Activated CD8-positive, alpha-beta memory T cell treated with anti-CD3 and anti-CD28 coated beads, Interleukin-2, amount 10 ng/mL, durations not matched to agents 7 days and 5 days (primary cell): ENCODE measurements at places on chromosomes 16 and 17. TPM values are rescaled to one million over a fixed set of nuclear protein-coding genes. Genes with fewer than 3 reads are reported as not detected.

DNA sequence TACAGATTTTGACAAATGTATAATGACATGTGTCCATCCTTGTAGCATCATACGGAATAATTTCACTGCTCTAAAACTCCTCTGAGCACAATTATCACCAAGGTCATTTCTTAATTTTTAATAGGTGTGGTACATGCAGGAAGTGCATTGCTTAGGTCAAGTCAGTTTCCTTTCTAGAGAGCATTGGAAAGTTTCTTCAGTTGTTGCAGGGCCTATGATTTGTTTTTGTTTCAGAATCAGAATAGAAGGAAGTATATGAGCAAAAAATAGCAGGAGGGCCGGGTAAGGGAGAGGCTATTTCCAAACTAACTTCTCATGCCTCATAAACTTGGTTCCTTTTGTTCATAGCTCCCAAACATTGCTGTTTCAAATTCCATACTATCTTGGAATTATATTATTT lies 24.0 kb upstream of the SLFN5 start:
- DNase-seq, result no peak

- DNase-seq, result no peak
Measured at GRCh38 chr16:86342161-86342834, 168.0 kb upstream of the FOXF1 start.

Gene ASGR1
- 0.35 TPM for total RNA-seq

Gene SLC12A3
- total RNA-seq, result not detected

Gene SLC2A4
- not detected for total RNA-seq

Gene CDK5R1
- 3.5 TPM for total RNA-seq

DNA sequence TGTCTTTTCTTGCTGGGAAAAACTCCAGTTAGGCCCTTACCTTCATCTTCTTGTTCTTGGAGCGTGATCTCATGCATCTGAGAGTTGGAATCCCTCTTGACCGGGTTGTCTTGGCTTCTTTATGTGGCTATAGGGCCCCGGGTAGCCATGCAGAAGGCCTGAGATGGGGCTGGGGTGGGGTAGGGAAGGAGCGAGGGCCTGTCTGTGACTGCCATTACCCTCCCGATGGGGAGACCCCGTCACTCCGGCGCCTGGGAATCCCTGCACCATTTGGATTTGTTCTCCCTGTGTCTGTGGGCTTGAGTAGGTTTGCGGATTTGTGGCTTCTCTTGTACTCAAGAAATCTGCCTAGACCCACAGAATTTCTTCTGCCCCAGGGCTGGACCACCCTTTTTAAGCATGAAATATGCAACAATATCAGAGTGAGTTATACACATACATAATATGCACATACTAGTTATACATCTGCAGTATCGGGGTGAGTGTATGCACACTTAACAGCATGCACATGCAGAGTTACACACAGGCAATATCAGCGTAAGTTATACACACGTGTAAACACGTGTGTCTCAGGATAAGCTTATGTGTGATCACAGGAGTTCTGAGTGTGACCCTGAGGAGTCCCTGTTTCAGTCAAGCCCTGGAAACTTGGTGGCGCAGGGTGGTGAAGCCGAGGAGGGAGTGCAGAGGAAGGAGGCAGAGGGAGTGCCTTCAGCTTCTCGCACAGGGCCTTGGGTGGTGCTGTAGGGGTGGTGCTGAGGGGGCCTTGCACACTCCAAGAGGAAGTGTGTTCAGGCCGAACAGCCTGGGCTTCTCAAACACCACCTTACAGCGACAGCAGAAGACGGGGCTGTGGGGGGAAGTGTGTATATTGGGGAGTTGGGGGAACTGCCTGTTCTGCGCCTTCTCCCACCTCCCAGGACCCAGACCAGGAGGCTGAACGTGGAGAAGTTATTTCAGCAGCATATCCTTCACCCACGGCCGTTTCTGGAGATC lies 18.5 kb downstream of the CCDC42 start:
- DNase-seq, result no peak

DNA sequence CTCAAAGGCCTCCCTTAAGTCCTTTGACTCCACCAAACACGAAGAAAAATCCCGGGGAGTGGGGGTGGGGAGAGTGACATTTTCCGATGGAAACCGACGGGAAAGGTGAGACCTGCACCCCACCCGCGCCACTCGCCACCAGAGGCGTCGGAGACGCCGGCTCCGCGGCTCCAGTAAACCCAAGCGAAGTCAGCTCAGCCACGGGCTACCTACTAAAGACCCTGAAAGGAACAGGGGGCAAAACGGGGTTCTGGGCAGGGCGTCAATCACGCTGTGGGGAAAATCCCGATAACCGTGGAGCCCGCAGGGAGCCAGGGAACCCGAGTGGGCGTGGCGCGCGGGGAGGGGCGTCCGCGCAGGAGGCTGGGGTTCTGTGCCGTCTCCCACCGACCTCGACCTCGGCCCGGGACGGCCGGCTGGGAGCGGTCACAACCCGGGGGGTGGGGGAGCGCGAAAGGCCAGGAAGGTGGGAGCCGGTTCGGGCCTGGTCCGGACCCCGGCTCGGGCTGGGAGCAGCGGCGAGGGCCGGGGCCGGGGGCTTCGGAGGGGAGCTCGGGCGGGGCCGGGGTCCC lies 565 bp downstream of the WDR45B start:
- DNase-seq, result peak; percentile 59

DNA sequence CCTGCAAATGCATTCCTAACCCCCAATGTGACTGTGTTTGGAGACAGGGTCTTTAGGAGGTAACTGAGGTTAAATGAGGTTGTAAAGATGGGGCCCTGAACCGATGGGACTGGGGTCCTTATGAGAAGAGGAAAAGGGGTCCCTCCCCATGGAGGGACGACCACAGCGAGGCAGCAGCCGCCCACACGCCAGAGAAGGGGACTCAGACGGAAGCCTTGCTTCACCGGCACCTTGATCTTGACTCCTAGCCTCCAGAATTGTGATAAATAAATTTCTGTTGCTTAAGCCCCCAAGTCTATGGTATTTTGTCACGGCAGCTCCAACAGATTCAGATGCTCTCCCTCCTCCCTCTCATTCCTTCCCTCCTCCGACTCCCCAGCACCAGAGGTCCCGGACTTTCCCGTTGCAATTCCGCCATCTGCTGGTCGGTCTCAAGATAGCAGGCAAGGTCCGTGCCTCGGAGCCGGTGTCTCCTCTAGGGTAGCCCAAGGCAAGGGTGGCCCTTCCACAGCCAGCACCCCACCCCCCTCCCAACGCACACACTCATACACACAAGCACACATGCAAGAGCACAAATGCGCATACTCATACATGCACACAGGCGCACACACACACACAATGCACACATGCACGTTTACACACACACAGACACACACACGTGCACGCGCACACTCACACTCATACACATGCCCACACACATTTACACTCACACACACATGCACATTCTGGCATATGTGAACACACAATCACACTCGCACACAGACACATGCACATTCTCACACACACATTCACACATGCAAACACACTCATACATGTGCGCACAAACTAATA lies 23.1 kb upstream of the C16orf78 start:
- peak; percentile 53 for DNase-seq

Gene FKBP10
- total RNA-seq, result 1.3 TPM

DNA sequence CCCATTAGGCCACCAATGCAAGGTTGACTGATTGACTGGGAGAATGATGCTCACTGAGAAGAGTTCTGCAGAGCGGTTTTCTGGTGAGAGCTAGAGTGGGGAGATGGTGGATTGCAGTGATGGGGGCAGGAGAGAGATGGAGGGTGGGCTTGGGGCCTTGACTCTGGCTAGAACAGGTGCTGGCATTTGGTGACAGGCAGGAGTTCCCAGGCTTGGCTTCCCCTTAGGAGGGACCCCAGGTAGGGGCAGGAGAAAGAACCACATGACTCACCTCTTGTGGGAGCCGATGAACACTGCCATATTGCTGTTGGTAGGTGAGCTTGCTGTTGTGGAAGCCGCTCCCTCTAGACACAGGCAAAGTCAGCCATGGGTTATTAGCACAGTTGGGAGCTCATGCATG lies 8.0 kb downstream of the CD300LB start:
- DNase-seq, result peak; percentile 22

- DNase-seq, result no peak
Measured at GRCh38 chr16:28915181-28915580, 9.9 kb downstream of the RABEP2 start.

- DNase-seq, result no peak
Measured at GRCh38 chr17:67628580-67629013, 89.1 kb upstream of the NOL11 start.

GRCh38 chr17:7248796-7249195 lies 2.7 kb downstream of the CTDNEP1 start:
- DNase-seq, result no peak

DNA sequence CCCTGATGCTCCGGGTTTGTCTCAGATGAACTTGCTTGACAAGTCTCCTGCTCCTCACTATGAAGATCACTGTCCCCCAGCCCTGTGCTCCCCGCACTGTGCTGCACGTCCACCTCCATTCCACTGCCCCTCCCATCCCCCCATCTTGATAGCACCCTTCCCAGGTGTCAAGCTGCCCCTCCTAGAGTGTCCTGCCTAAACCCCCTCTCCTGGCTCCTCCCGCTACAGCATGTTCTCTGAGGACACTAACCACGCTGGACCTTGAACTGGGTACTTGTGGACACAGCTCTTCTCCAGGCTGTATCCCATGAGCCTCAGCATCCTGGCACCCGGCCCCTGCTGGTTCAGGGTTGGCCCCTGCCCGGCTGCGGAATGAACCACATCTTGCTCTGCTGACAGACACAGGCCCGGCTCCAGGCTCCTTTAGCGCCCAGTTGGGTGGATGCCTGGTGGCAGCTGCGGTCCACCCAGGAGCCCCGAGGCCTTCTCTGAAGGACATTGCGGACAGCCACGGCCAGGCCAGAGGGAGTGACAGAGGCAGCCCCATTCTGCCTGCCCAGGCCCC lies 18.5 kb downstream of the DEXI start:
- no peak for DNase-seq

Gene CX3CL1
- not detected for total RNA-seq

DNA sequence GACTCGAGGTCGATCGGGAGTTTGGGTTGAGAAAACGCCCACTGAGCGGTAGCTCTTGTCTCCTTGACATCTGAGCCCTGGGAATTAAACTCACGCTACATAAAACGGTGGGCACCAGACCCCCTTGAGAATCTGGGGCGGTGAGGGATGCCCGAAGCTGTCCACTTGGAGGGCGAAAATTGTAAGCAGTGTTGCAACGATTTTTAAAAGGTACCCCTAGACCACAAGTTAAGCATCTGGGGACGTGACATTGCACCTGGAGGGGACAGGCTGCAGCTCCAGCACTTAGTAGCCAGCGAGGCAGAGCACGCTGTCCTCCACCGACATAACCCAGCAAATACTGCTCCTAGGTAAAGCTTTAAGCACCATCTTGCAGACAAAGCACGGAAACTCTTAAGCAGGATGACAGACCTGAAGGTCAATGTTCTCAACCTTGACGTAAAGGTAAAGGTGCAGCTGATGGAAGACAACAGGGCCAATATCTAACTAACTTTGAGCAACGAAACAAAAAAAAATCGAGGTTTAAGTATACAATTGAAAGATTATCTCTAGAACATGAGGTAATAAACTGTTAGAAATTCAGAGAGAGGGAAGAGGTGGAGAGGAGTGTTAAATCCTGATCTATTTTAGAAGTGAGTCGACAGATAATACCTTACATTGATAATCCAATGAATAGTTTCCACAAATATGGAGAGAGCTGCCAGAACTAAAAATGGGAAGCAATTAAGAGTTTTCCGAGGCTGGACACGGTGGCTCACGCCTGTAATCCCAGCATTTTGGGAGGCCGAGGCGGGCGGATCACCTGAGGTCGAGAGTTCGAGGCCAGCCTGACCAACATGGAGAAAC lies 921 bp upstream of the CDR2 start:
- DNase-seq, result no peak

GRCh38 chr16:75584108-75584507 lies 17.9 kb downstream of the GABARAPL2 start:
- DNase-seq, result no peak

GRCh38 chr16:74724820-74725549 lies 24.3 kb upstream of the MLKL start:
- DNase-seq, result no peak

DNA sequence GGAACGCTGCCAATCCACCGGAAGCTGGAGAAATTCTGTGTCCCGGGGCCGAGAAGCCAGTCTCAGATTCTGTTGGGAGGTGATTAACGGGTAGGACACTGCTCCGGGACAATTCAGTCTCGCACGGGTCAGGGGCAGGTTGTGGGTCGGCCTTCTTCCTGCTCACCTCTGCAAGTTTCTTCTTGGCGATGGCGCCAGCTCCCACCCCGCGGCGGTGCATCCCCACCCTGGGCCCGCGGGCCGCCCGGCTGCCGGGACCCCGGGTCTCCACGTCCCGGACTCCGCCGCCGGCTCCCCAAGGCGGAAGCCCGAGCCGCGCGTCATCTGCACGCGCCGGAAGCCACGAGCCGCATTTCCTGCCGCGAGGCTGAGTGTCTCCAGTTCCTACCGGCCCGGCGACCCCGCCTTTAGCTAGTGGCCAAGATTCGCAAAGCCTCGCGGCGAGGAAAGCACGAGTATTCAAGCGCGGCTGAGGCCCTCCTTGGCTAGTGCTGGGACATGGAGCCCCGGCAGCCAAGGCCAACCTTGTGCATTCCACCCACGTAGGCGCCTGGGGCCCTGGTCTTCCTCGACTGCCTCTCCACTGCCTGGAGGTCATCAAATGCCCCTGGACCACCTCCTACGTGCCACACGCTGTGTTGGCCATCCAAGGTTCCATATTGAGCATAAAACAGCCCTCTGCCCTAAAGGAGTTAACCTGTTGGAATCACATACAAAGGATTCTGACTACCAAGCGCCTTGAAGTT lies at the start of gene SNF8:
Gene SNF8, minus strand, starts transcription at position 328 of the 746 bp plus-strand sequence. Its CDS starts 108 bp downstream, at position 220.
- peak; percentile 97 for DNase-seq

Gene BICDL2
- not detected for total RNA-seq

Gene SEZ6
- total RNA-seq, result not detected

GRCh38 chr17:50858486-50859225 lies 7.5 kb downstream of the TOB1 start:
- no peak for DNase-seq

DNA sequence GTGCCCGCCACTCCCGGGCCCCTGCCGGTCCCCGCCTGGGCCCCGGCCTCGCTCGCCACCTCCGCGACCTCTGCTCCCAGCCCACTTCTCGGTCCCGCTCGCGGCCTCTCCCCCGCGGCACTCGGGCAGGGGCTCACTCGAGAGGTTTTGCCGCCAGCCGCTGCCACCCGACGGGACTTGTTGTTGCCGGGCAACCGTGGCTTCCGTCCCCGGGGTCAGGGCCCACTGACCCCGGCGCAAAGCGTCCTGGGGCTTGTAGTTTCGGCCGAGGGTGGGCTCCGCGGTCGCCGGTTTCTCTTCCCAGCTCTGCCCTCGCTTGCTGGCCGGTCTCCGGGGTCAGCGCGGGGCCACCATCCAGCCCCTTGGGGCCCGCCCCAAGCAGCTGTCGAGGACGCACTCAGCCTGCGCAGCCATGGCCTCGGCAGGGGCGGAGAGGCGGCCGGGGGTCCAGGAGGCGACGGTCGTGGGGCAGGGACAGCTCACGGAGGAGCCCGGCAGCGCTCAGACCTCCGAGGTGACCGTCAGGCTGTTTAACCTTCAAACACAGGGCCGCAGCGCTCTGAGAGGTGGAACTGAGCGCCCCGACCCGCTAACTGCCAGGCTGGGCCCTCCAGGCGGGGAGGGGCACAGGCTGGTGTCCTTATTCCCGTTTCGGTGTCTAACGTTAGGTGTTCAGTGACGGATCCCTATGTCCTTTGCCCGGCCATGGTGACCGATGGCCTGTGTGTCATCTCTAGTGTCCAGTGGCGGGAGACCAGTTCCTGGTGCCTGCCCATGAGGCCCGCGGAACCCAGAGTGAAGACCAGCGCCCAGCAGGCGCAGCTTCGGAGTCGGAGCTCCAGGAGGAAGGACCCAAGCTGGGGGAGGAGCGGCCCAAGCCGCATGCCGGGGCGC lies at the start of the genes C16orf86 and ENKD1:
Gene C16orf86, plus strand, starts transcription at position 256 of the 894 bp plus-strand sequence. Its CDS starts 157 bp downstream, at position 413.
Gene ENKD1, minus strand, starts transcription at position 192 of the 894 bp plus-strand sequence. CDS start 308 bp downstream, outside the sequence.
- DNase-seq, result peak; percentile 89

Gene PIGQ
- total RNA-seq, result 38.8 TPM

Gene MAP2K6
- total RNA-seq, result 6.3 TPM

GRCh38 chr16:27704252-27704651 lies 154.3 kb downstream of the KATNIP start:
- no peak for DNase-seq
